Hair follicular keratinocyte (primary cell): ENCODE measurements at places on chromosomes 6 and 20. TPM values are rescaled to one million over a fixed set of nuclear protein-coding genes. Genes with fewer than 3 reads are reported as not detected.

Gene PDYN
- not detected in 2 replicates for total RNA-seq

Gene CST1
- total RNA-seq: not detected in 2 replicates

Gene ULBP1
- 1.3 and 2.8 TPM in 2 replicates for total RNA-seq

Gene ECT2L
- total RNA-seq: not detected in 2 replicates

Gene REV3L
- 8.2 and 13.6 TPM in 2 replicates for total RNA-seq

Gene HCRTR2
- not detected in 2 replicates for total RNA-seq

Gene C6orf132
- total RNA-seq: 16.9 and 17.4 TPM in 2 replicates

Gene POU5F1
- 1.1 and 1.2 TPM in 2 replicates for total RNA-seq
